ENCODE measurements at places on chromosomes 6 and 20.
A peak's percentile ranks its signal among the peaks of the same experiment; 100 is the strongest.

DNA sequence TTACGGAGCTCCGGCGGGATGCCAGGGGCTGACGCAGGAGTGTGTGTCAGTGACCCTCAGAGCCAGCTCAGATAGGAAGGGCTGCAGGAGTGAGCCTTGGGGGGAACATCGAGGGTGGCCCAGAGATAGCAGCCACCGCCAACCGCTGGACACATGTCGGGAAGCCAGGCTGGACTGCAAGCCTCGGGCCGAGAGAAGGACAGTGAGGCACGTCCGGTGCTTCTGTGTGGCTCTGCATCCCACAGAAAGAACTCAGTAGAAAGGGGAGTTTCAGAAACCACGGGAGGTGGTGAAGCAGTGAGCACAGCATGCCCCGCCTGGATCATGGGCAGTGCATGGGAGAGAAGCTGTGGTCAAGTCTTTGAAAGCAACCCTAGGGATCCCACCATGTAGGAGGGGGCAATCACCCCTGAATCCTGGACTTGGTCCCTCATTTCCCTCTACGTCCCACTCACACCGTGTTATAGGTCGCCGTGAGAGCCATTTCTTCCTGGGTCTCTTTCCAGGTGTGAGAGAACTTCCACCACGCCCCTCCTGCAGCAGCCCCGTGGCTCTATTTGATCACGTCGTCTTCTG, 383.7 kb upstream of the CDH4 start:
- no peak for DNase-seq

DNA sequence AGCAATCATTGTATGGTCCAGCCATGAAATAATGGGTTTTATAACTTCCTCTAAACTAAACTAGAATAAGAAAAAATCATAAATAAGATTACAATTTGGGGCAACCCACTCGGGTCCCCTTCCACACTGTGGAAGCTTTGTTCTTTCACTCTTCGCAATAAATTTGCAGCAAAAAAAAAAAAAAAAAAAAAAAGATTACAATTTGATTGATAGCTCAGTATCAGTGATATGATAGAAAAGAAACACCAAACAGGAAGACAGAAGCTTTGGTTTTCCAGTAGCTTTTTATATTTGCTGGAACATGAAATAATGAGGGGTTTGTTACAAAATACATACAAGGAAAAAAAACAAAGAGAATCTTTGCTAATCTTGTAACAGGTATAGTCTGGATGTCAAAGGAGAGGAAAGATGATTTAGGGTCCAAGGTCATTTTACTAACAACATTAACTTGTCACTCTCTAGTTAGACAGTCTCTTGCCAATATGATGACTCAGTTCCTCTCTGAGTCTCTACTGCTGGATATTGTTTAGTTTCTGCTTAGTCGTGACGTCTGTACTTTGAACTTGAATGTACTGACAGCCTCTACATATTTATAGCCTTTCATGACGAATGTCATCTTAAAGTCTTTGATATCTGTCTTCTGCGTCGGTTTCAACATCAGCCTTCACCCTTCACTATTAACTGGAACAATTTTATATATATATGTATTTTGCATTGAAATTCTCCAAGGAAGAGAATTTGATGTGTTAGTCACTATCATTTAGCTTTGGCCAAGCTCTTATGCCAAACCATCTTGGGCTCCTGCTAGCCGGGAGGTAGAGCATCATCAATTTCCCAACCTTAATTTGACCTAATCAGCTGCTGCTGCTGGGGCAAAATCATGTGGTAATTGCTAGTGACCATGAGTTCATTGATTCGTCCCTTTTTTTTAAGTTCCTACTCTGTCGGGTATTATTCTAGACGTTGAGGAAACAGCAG, 213.1 kb upstream of the STXBP5 start:
- DNase-seq, result no peak

GRCh38 chr6:111113336-111114086, 26.2 kb downstream of the SLC16A10 start:
- DNase-seq, result peak; percentile 11

- DNase-seq, result no peak
Measured at GRCh38 chr20:37484331-37484730, 36.7 kb upstream of the NNAT start.

DNA sequence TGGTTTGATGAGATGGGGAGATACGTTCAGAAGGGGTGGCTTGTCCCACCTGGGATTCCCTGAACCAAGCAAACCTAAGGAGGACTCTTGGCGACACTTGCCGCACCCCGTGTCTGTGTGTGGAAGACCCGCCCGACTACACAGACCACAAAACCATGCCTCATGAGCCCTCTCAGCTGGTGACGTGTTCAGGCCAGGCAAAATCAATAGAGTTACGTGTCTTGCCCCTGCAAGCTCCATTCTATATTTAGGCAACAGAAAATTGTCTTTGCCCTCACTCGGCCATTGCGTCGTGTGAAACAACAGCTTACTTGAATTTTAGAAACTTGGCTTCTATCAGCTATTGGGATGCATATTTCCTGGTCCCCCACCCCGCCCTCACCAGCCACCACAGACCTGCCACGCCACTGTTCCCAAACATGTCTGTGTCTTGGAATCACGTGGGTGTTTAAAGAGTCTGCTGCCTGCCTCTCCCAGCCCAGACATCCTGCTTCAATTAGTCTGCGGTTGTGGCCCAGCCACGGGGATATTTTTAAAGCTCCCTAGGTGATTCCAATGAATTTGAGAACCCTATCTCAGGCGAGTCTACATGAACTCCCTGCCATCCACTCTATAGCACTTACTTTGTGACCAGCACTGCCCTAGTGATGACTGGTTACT, 279.2 kb upstream of the EXOC2 start:
- no peak for DNase-seq

DNA sequence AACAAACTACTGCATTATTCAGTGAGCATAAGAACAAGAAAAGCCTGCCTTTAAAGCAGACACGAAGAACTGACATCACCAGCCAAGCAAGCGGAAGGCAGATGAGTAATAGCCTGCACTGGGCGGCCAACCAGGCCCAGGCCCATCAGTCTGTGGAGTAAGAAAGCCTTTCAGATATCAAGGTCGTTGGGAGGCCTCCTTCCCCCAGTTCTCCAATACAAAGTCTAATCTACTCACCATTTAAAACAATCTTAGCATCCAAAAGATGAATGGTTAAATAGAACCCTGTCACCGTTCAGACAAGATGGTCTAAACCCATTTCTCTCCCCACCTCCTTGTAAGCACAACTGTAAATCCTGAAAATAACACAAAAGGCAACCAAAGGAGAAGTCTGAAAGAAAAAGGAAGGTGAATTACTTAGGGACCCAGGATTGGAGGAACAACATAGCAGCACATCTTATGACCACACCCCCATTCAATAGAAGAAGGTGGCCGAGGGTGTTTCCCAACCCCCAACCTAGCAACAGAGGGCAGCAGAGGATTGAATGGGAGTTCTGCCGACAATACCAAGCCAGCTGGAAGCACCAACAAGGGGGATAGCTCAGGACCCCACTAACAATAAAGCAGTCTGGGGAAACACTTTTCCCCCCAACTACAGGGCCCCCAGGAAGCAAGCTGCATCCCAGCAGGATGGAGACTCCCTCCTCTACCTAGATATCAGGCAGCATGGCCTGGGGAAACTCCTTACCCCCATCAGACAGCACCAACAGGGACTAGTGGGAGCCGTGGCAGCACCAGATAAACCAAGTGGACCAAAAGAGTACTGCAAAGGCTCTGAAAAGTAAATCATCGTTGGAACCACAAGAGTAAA, 67.9 kb downstream of the ZHX3 start:
- DNase-seq, result no peak

- no peak for DNase-seq
Measured at GRCh38 chr20:24148372-24148771, 159.8 kb upstream of the GGTLC1 start.

- no peak for DNase-seq
Measured at GRCh38 chr6:139977887-139978332, 603.5 kb upstream of the CITED2 start.

DNA sequence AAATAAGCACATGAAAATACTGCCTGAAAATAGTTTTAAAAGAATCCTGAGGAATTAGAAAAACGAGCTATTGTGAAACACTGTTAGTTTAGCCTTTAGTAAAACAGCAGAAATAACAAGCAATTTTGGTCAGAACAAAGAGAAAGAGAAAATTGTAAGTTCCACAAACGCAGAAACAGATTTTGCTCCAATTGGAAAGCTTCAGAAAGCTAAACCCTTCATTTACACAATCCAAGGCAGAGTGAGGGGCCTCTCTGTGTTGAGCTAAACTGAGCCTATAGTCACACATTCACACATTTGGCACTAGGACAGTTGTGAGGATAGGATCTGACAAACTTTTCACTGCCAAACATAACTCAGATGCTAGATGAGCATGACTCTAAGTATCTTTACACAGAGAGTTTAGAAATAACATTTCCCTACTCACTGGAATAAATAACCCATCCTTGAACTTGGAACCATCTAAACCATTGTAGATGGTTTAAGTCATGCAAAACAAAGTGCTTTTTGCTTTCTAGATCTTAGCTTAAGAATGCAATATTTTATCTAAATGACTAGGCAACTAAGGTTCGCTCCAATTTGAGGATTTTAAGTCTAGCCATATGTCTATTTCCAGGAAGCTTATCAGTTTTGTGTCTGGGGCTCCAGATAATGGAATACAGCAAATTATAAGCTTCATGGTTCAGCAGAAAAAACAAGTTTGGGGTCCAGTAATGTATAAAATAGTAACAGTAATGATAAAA, 122.6 kb downstream of the SGK1 start:
- DNase-seq, result no peak

GRCh38 chr20:24778585-24779031, 170.5 kb upstream of the CST7 start:
- no peak for DNase-seq

DNA sequence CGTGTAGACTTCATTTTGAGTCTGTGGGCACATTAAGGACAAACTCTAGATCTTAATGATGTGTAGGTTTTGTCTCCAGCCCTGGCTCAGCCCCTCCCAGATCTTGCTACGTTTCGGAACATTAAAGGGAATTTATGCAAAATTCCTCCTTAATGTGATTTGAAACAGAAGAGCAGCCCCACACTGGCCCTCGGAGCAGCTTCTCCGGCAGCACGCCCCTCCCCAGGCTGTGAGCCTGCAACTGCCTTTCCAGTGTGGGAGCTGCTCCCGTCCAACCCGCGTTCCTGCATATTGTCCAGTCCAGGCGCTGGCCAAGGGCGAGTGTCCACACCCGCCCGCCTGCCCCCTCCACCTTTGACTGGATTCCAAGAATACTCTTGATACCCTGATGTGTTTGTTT, 257.2 kb downstream of the TAF4 start:
- no peak for DNase-seq

- DNase-seq, result no peak
Measured at GRCh38 chr6:32840604-32841246, 2.2 kb upstream of the TAP2 start.

GRCh38 chr6:89134723-89135122, 11.1 kb upstream of the PM20D2 start:
- no peak for DNase-seq

DNA sequence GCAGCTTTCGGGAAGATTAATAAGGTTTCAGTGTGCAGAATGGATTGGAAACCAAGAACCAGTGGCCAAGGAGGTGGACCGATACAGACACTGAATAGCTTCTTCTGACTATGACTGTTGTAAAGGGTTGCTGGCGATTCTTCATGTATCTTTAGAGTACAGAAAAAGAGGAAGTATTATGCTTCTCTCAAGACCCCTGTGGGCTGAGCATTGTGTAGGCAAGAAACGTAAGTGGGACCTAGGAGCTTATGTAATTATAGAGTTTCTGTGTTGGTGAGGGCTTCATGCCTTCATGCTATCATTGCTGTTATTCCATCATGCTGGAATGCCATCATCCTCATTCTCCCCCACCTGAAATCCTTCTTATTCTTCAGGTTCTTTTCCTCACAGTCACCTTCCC, 105.4 kb upstream of the AKIRIN2 start:
- DNase-seq, result no peak

DNA sequence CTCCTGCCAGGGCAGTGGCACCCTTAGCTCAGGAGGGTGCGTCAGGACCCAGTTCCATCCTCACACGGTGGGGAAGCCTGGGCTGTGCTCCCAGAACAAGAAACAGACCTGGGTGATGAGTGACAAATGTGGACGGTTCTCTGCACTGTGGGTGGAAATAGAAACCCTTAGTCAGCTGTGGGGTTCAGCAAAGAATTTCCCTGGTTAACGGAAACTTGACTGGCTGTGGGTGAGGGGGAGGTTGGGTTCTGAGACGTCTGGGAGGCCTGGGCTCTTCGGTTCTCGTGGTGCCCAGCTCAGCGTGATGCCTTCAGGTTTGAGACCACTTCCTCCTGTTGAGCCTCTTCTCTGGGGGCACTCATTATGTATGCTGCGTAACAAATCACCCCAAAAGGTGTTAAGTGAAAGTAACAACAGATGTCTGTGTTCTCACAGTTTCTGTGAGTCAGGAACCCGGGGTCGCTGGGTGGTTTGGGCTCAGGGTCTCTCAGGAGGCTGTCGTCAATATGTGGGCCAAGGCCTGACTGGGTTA, 53.1 kb upstream of the FAM83D start:
- peak; percentile 53 for DNase-seq

GRCh38 chr20:49796600-49797343, 15.9 kb upstream of the SLC9A8 start:
- no peak for DNase-seq

GRCh38 chr6:162005372-162005771, 722.2 kb downstream of the PRKN start:
- no peak for DNase-seq

DNA sequence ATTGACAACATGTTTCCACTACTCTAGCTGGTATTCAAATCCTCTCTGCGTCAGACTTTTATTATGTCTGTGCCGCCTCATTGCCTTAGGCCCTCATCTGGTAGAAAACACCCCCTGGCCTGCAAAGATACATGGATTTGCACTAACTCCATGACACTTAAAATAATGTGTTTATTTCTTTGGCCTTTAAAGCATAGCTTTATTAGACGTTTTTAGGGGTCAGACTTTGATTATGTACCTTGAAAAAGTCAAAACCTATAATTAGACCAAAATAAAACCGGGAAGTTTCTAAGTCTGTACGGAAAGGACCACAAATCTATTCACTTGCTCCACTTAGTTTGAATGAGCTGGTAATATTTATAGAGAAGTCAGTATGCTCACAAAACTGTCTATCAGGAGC, 357.9 kb upstream of the NOX3 start:
- DNase-seq, result no peak

DNA sequence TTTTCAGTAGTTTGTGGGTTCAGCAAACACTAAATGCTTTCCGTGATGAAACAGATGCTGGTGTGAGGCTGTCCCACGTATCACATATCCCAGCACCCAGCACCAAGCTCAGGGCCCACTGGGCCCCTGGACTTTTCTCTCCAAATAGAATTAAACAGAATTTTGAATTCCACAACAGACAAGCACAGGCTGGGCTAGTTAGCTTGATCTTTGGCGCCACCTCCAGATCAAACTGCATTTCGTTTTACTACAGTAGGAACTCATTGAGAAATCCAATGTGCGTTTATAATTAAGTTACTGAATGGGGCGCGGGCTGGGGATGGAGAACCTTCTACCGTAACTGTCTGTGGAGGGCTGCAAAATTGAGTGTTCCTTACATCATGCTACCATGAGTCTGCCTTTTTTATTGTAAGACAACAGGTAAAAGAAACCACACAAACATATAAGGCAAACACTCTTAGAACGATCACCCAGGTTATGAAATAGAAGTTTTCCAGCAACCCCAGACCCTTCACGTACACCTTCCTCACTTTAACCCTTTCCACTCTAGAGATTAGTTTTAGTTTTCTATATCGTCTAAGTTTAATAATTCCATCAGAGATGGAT, 107.8 kb downstream of the ZFP64 start:
- DNase-seq, result no peak

- no peak for DNase-seq
Measured at GRCh38 chr6:56318851-56319250, 71.5 kb upstream of the COL21A1 start.

- DNase-seq, result no peak
Measured at GRCh38 chr6:151229401-151230276, 10.1 kb upstream of the AKAP12 start.

GRCh38 chr6:116386581-116387299, 16.0 kb downstream of the DSE start:
- no peak for DNase-seq
